Natural killer cell treated with Interleukin-12 subunit alpha and Interleukin-12 subunit beta and Interleukin-15 and Interleukin-18, amount 100 ng/mL, for 72 hours (primary cell): ENCODE measurements at places on chromosomes 7 and 10.

- peaks cover 9% of the 10 kb centered on the region for H3K4me1 ChIP-seq
- no peaks in the 10 kb centered on the region for H3K27me3 ChIP-seq
- H3K4me3 ChIP-seq, result no peak overlapping the region
- H3K36me3 ChIP-seq, result peaks cover 4% of the 10 kb centered on the region
- H3K27ac ChIP-seq, result no peak overlapping the region
These were observed 48.7 kb upstream of the ZMIZ1 start for GRCh38 chr10:79020015-79020491.

GRCh38 chr7:16975712-16976111 is 93.9 kb upstream of the AGR3 start:
- H3K4me1 ChIP-seq, result peaks cover 2% of the 10 kb centered on the region
- no peak overlapping the region for H3K27ac ChIP-seq
- peaks cover 5% of the 10 kb centered on the region for H3K27me3 ChIP-seq
- DNase-seq, result no peak

GRCh38 chr7:77330169-77330882 is 85.8 kb downstream of the GSAP start:
- H3K4me3 ChIP-seq, result peak overlapping the region; percentile 76
- peaks cover 4% of the 10 kb centered on the region for H3K36me3 ChIP-seq
- peaks cover 70% of the 10 kb centered on the region for H3K4me1 ChIP-seq
- H3K27me3 ChIP-seq, result no peaks in the 10 kb centered on the region

DNA sequence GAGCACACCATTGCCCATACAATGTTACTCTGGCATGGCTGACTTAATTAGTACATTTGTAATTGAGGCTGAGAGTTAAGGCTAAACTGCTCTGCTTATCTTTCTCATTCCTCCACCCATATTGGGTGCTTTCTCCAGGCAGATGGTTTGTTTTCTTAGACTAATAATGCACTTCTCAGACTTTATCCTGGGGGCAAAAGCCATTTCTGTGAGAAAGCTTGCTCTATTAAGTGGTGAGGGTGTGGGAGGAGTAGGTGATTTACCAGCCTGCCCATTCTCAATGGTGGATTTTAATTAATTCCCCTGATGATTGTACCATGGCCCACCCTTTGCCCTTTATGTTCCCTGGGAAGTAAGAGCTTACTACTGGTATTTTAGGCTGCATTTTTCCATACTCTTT is 174.8 kb downstream of the FOXP2 start:
- DNase-seq, result no peak
- H3K4me3 ChIP-seq, result no peak overlapping the region
- H3K27ac ChIP-seq, result no peak overlapping the region
- no peaks in the 10 kb centered on the region for H3K4me1 ChIP-seq
- no peaks in the 10 kb centered on the region for H3K27me3 ChIP-seq
- H3K36me3 ChIP-seq, result no peaks in the 10 kb centered on the region

- peaks cover 20% of the 10 kb centered on the region for H3K4me1 ChIP-seq
- H3K27ac ChIP-seq, result no peak overlapping the region
- DNase-seq, result no peak
- no peaks in the 10 kb centered on the region for H3K27me3 ChIP-seq
- no peak overlapping the region for H3K4me3 ChIP-seq
- no peaks in the 10 kb centered on the region for H3K36me3 ChIP-seq
These were observed 96.9 kb upstream of the RHEB start for GRCh38 chr7:151616443-151617213.

GRCh38 chr7:157547102-157547501 is 210.3 kb downstream of the DNAJB6 start:
- DNase-seq, result peak; percentile 45
- H3K4me3 ChIP-seq, result no peak overlapping the region
- H3K27me3 ChIP-seq, result no peaks in the 10 kb centered on the region
- no peaks in the 10 kb centered on the region for H3K36me3 ChIP-seq

- no peak overlapping the region for H3K4me3 ChIP-seq
- DNase-seq, result no peak
- no peaks in the 10 kb centered on the region for H3K4me1 ChIP-seq
- H3K36me3 ChIP-seq, result no peaks in the 10 kb centered on the region
These were observed 4.9 kb upstream of the GRID2IP start for GRCh38 chr7:6556196-6556595.

DNA sequence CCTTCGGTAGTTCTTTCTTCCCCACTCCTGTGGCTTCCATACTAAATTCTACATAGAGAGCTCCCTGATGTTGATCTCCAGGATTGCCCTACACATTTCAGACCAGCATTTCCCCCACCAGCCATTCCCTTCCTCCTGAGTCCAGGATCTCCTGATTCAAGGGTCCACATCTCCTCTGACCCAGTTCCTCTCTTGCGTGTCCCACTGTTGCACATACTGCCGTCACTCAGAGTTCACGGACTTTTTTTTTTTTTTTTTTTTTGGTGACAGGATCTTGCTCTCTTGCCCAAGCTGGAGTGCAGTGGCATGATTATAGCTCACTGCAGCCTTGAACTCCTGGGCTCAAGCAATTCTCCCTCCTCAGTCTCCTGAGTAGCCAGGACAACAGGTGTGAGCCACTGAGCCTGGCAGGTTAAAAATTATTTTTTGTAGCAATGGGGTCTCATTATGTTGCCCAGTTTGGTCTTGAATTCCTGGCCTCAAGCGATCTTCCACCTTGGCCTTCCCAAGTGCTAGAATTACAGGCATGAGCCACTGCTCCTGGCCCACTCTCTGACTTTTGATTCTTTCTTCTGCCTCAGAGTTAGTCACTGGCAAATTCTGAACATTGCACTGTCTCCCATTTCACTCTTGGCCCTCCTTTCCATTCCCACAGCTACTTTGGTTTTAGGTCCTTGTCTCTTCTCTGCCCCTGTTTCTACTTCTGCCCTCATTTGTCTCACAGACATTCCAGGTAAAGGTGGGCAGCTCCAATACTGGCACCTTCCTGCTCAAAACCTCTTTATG is 29.6 kb upstream of the ZRANB1 start:
- H3K27me3 ChIP-seq, result peaks cover 15% of the 10 kb centered on the region
- H3K4me1 ChIP-seq, result peaks cover 9% of the 10 kb centered on the region
- H3K4me3 ChIP-seq, result no peak overlapping the region

- H3K36me3 ChIP-seq, result peaks cover 4% of the 10 kb centered on the region
- H3K27ac ChIP-seq, result no peak overlapping the region
- no peaks in the 10 kb centered on the region for H3K27me3 ChIP-seq
- DNase-seq, result no peak
These were observed 274.7 kb upstream of the MTPN start for GRCh38 chr7:136251826-136252225.

DNA sequence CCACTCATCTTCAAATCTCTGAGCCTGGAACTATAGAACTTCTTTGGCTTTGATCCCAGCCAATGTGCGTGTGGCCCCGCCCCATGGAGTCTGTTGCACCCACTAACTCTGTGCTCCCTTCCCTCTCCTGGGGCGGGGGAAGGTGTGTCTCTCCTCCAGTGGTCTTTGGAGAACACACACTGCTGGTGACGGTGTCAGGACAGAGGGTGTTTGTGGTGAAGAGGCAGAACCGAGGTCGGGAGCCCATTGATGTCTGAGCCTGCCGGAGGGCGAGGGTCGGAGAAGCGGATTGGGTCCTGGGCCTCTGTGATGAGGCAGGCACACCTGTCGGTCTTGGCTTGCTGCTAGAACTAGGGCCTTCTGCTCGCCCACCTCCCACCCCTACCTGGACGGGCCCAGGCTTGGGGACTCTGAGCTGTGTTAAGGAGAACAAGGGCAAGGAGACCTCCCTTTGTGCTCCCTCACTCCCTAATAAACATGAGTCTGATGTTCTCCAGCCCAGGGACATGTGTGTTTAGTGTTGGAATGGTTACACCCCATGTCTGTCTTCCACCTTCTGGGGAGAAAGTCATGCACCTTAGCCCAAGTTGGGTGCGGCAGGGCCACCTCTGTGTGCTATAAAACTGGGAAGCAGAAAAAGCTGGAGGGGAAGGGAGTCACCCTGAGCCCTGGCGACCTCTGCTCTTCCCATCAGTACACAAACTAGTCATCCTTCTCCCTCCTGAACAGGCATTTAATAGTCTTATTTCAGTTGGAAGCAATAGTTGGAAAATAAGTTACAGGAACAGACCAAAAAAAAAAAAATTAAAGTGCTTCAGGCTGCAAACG is 4.6 kb downstream of the TRAPPC14 start:
- peaks cover 16% of the 10 kb centered on the region for H3K36me3 ChIP-seq
- DNase-seq, result no peak
- no peak overlapping the region for H3K4me3 ChIP-seq
- H3K27me3 ChIP-seq, result no peaks in the 10 kb centered on the region
- H3K4me1 ChIP-seq, result peaks cover 24% of the 10 kb centered on the region

DNA sequence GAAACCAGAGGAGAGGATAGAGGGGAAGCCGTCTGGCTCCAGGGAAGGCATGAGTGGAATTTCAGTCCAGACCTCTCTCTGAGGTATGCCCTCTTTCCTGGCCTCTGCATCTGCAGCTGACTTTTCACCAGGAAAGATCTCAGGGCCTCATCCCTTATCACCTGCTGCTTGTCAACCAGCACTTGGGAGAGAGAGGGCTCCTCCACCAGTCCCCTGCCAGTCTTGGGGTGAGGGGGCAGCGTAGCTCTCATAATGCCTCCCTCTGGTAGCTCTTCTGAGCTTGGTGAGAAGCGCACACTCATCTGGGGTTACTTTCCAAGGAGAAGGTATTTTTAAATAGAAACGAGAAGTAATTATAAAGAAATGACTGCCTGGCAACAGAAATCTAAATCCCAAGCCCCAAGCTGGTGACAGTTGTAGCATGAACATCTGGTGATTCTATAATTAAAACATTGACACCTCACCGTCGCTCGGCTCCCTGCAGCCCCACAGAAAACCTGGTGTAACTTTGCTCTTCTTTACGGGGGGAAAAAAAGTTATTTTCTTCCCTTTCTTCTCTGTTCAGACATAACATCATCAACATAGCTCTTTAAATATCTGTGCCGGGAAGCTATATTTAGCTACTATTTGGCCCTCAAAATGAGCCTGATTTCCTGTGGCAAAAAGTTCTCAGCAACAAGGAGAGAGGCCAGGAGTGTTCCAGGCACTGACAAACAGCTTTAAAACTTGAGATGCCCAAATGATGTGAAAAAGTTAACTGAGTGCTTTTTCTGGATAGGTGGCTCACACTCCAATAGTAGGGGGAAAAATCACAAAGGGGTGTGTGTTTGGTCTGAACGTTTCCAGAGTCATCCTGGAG is 26.9 kb downstream of the HIP1 start:
- no peaks in the 10 kb centered on the region for H3K27me3 ChIP-seq
- no peak overlapping the region for H3K27ac ChIP-seq
- no peak overlapping the region for H3K4me3 ChIP-seq
- no peak for DNase-seq
- H3K4me1 ChIP-seq, result peaks cover 21% of the 10 kb centered on the region

DNA sequence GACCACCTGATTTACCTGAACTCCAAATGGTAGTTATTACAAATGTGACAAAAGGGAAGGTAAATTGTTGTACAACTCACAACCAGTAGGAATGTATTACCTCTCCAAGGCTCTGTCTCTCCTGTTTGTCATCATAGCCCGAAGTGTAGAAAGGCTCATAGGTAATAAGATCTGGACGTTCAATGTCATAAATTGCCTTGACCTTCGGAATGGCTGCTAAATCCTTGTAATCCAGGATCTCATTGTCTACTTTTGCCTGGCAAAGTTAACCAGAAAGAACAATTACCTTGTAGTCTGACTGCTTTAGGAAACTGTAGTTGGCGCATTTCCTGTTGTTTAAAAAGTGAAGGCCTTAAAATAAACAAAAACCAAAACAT is 68.6 kb upstream of the AFAP1L2 start:
- no peak overlapping the region for H3K4me3 ChIP-seq
- H3K36me3 ChIP-seq, result no peaks in the 10 kb centered on the region
- peaks cover 5% of the 10 kb centered on the region for H3K4me1 ChIP-seq
- no peak for DNase-seq
- no peak overlapping the region for H3K27ac ChIP-seq

GRCh38 chr7:135514856-135515255 is 5.0 kb upstream of the CNOT4 start:
- H3K27ac ChIP-seq, result no peak overlapping the region
- no peak for DNase-seq
- no peaks in the 10 kb centered on the region for H3K4me1 ChIP-seq

DNA sequence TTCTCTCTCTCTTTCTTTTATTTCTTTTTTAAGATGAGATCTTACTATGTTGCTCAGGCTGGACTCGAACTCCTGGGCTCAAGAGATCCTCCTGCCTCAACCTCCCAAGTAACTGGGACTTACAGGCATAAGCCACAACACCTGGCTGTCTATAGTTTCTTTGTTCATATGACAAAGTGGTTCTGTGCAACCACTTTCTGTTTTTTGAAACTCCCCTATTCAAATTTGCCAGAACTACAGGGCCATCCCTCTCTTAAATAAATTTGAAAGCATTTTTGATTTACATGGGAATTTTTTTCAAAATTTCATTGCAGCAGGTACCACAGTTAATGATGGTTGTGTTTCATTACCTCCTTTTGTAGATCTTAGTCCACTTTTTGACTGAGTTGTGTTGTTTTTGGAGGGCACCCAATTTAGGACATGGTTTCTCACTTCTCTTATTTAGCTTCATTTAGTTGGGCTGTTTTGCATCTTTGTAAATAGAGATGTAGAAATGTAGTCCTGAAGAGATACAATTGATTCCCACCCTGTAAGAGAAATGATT is 119.2 kb downstream of the LRRC4 start:
- no peaks in the 10 kb centered on the region for H3K27me3 ChIP-seq
- peaks cover 19% of the 10 kb centered on the region for H3K4me1 ChIP-seq
- no peak overlapping the region for H3K4me3 ChIP-seq
- H3K36me3 ChIP-seq, result peaks cover 8% of the 10 kb centered on the region

DNA sequence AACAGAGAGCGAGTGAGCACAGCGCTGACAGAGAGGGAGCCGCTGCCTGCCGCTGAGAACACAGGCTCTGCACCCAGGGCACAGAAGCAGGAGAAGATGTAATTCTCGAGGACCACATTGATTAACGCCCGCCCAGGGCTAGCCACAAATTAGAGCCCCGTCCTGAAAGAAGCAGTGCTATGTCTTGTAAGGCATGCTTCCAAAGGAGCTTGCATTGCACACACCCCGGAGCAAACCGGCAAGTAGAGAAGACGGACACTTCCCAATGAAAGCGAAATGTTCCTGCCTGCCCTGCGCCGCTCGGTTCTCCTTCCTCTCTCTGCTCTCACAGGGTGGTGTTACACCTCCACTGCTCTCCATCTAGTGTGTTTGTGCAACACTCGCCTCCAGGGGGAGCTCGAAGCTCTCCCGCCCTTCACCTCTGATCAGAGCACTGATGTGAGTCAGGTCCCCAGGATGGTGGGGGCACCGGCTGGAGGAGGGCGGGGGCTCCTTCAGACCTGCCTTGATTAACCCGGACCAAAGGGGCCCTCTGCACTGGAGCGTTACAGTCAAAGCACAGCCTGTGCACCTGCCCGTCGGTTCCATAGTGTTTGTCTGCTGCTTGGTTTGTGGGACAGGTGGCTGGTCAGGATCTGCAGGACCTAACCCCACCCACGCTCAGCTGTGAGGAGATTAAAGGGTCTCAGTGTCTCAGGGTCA is 316.5 kb downstream of the ADARB2 start:
- peaks cover 12% of the 10 kb centered on the region for H3K4me1 ChIP-seq
- H3K27me3 ChIP-seq, result peaks cover 21% of the 10 kb centered on the region
- H3K36me3 ChIP-seq, result no peaks in the 10 kb centered on the region

- H3K36me3 ChIP-seq, result no peaks in the 10 kb centered on the region
- H3K4me3 ChIP-seq, result peak overlapping the region; percentile 53
- H3K27me3 ChIP-seq, result peaks cover 27% of the 10 kb centered on the region
- H3K4me1 ChIP-seq, result peaks cover 17% of the 10 kb centered on the region
These were observed 1.0 kb downstream of the UBTD1 start for GRCh38 chr10:97499561-97500296.
